ENCODE measurements at places on chromosomes 12 and 14.

GRCh38 chr12:58106195-58106594 is 164.8 kb downstream of the ATP23 start:
- DNase-seq = no peak

DNA sequence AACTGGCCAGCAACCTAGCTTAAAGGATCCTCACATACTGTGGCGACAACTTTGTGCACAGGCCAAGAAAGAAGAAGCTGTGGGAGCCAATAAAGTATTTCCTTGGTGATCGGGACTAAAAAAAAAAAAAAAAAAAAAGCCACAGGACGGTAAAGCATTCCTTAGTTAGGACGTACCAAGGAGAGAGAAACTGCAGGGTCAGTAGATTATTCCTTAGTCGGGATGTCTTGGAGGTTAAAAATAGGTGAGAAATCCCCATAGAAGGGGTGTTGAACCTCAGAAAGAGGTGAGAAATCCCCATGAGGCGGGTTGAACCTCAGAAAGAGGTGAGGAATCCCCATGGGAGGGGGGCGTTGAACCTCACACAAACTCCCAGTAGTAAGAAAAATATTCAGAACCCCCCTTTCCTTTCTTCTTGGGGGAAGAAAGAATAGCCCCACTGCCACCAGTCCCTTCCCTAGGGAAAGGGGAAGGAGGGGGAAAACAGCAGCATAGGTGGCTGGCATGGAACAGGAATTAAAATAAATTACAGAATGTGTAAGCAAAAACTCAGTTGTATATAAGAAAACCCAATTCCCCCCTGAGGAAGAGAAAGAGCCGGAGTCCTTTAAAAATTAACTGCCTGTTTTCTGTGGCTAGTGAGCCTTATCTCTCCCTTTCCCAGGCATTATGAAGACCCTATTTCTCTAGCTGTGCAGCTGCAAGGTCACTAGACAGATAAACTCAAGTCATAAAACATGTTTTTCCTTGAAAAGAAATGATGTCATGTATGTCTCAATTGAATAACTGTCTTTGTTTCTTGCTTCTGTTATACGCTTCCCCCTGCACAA is 26.8 kb downstream of the KLRK1 start:
- no peak for DNase-seq

DNA sequence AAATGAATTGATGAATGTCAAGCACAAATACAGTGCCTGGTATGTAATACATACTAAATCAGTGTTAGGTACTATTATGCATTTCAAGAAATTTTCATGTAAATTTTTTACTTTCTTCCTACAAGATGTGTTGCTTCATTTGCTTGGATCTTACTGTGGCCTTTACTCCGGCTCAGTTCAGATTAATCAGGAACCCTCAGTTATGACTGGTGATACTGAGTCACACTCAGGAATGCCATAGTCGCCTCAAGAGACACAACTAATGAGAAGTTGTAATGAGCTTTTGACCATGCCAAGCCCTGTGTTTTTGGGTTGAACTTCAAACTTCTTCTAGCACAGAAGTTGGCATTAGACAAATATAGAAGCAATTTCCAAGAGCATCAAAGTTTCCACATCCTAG is 96.0 kb downstream of the TGFB3 start:
- DNase-seq = no peak

DNA sequence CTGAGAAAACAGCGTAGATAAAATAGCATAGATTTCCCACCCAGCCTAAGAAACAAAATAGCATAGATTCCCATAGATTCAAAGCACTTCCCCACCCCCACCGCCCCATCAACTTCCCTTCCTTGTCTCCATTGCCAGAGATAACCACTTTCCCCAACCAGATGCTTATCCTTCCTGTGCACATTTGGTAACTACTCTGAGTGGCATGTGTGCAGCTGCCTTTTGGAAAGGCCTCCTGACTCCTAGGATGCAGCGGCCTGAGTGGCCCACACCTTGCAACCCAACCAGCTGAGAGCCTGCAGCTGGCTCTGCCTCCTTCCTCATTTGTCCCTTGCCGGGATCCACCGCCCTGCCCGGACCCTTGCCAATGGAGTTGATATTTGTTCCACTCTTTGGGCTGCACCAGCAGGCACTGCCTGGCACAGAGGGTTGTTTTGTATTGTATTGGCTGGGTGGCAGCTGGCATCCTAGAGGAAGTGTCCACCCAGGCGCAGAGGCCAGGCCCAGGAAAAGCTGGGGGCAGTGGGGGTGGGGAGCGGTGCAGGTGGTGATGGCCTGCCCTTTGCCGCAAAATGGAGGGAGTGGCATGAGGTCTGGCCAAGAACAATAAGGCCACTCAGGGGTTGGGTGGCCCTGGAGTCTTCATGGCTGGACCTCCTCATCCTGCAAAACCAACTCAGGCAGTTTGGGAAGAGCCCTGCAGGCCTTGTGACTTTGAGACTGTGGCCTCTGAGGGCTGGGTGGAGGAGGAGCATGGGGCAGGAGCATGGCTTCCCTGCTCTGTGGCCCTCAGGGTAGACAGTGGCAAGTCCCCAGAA is 4.9 kb downstream of the SLC48A1 start:
- DNase-seq = peak; percentile 88

DNA sequence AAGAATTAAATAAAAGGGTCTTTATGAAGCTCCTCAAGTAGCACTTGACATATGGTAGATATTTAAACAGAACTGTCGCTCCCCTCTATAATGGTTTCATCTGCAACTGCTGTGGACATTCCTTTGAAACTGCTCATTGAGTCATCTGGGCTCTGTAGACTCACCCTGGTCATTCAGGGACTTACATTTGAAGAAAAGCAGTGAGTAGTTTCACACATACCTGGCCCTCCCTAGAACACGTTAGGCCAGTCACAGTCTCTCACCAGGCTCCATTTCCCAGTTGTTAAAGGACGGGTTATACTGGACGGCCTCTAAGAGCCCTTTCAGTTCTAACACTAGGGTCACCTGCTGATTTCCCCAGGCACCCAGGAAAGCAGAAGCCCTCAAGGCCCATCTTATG is 217.0 kb downstream of the BCL11B start:
- DNase-seq = no peak

DNA sequence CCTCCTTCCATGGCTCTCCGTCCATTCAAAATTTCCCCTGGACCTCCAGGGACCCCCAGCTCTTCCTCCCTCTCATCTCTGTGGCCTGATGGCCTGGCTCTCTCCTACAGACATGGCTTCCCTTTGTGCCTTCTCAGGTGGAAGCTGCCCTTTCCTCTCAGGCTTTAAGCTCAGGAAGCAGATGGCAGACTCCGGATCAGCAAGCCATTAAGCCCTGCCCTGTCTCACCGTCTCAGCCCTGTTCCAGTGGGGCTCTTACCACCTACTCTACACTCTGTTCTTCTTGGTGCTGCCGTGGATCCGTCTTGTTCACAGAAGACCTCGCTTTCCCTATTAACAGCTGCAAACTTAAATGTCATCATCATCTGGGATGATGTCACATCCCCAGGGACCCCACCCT is 33.1 kb downstream of the NPC2 start:
- DNase-seq = no peak

DNA sequence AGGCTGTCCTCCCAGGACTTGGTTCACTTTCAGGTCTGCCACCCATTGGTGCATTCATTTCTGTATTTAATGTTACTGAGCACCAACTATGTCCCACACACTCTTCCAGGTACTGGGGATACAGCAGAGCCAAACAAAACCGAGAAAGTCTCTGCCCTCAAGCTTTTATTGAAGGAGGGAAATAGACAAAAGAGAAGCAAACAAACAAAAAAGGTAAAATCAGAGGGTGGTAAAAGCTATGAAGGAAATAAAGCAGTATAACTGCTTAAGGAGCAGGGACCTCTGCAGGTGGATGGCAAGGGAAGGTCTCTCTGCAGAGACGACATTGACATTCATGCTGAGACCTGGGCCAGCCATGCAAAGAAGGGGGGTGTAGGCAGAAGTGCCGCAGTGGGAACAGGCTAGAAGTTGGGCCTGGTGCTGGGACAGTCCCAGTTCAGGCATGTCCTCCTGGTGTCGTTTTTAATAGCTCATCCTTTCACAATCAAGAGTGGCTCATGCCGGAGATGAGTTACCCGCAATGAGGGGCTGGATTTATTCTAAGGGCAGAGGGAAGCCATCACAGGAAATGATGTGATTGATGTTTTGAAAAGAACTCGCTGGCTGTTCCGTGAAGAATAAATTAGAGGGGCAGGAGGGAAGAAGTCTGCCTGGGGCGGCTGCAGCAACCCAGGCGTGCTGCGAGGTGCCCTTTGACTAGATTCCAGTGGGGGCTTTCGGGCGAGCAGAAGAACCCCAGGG is 72.8 kb downstream of the IRF2BPL start:
- DNase-seq = peak; percentile 44

DNA sequence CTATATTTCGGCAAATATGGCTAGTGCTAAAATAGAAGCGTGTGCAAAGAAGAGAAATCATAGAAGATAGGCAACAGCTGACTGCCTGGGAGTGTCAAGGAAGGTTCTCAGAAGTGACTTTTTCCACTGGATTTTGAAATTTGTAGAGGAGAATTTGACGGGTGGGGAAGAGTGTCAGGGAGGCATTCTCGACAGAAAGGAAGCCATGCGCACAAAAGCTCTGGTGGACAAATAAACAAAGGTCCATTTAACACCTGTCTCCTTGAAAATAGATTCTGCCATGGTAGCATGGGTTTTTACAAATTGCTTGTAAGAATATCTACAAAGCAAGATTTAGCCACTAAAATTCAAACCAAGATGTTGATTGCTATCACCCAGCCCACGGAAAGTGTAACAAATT is 1081.5 kb downstream of the GALC start:
- no peak for DNase-seq

DNA sequence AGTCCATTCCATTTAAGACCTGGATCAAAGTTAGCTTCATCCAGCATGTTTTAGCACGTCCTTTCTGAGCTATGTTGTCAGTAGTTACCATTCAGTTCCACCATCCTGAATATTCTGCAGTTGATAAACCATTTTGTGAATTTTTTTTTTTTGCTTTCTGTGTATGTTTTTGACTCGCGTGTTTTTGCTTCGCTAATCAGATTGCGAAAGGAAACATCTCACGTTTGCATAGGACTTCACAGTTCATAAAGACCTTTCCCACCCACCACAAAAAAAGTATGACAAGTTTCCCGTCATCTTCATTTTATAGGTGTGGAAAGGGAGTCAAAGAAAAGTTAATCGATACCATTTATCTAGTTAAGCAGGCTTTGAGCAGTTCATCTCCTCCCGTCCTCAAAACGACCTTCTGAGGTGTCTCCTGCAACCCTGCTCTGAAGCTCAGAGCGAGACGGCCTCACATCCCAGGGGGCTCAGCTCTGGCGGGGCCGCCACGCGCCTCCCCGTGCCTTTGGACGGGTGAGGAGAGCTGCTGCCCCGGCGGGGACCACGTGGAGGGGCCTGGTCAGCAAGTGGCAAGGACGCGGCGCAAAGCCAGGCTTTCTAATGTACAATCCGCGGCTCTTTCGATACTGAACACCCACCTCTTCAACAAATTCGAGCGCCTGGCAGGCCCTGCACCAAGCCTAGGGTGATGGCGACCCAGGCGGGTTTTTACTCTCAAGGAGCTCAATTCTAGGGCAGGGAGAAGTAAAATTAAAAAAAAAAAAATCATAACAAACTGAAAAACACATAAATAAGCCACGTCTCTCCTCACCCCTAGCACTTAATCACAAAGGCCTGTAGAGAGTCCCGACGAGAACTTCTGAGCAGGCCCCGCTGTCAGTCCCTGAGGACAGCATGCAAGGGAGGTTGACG is 988 bp upstream of the TMEM263 start:
- DNase-seq = peak; percentile 18

- no peak for DNase-seq
Measured at GRCh38 chr12:119840168-119840567, 37.0 kb downstream of the CIT start.

GRCh38 chr12:52085682-52086180 is 6.2 kb downstream of the SMIM41 start:
- DNase-seq = no peak

GRCh38 chr12:39835517-39836489 is 216.2 kb upstream of the ABCD2 start:
- DNase-seq = no peak

DNA sequence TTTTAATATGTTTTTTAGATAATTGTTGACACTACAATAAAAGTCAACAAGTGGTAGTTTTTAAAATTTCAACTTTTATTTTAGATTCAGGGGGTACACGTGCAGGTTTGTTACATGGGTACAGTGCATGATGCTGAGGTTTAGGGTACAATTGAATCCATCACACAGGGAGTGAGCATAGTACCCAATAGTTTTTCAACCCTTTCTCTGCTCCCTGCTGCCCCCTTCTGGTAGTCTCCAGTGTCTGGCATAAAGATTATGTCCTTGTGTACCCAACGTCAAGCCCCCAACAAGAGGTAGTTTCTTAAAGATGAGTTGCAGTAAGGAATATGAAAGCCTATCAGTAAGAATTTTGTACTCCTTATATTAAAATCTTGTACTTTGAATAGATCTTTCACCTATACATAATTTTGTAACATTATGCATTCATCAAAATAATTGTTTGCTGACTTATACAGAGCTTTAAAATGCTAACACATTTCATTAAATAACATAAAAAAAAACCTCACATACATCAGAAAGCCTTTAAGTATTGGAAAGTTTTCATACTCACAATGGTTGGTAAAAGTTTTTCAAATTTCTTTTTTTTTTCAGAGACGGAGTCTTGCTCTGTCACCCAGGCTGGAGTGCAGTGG is 5.4 kb upstream of the RALGAPA1 start:
- DNase-seq = peak; percentile 78

GRCh38 chr12:116783525-116784237 is 45.6 kb downstream of the RNFT2 start:
- no peak for DNase-seq

- no peak for DNase-seq
Measured at GRCh38 chr12:2256453-2256852, 203.7 kb downstream of the CACNA1C start.

GRCh38 chr12:62673028-62673815 is 206.6 kb downstream of the MON2 start:
- no peak for DNase-seq

GRCh38 chr14:68607081-68607866 is 185.6 kb downstream of the ZFP36L1 start:
- DNase-seq = no peak

- no peak for DNase-seq
Measured at GRCh38 chr14:78088916-78089315, 81.3 kb upstream of the NRXN3 start.

DNA sequence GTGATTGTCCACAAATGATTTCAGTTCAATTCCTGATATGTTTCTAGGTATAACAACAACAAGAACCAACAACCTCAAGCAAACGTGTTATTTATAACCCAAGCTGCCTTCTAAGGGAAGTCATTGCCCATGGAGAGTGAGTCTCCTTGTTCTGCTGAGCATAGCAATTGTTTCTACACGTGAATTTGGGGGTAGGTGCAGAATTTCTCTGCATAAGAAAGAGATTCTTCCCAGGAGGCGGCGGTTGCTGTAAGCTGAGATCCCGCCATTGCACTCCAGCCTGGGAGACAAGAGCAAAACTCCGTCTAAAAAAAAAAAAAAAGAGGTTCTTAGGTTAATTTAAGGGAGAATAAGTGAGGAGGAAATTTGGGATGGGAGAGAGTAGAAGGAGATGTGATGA is 226.5 kb upstream of the PELI2 start:
- no peak for DNase-seq

DNA sequence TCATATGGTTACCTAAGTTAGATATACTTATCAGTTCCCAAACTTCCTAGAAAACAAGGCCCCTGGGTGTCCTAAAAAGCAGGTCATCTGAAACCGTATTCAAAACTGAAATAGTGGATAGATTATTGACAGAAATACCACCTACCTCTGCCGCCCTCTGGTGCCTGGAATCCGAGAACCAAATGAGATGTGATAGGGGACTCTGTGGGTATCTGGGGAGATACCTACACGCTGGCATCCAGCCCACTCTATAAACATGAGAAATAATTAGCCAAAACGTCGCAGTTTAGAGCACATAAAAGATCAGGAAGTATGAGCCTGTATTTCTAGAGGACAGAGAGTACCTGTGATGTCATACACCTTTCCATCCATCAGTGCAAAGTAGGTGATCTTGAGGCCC is 4.4 kb downstream of the ORMDL2 start:
- DNase-seq = no peak
